Activated T-cell treated with anti-CD3 and anti-CD28 coated beads, Interleukin-2, amount 50 U/mL, for 72 hours (primary cell): ENCODE measurements at places on chromosomes 7 and 10.

DNA sequence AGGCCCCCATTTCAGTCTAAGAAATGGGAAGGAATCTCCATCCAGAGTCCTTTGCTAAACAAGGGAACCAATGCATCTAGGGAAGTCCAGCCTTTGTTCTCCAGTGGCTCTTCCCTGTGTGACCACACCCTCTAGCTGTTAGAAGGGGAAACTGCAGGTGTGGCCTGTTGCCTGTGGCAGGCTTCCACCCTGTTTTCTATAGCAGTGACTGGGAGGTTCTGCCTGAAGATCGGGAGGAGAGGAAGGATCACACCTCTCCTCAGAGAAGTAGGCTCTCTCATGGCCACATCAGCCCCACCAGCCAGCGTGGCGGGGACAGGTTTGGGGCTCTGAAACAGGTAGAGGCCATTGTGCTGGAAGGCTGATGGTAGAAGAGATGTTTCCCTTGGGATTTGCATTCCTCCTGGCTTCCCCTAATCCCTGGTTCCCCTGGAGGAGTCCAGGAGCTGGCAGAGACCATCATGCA is 47.7 kb upstream of the TRIM8 start:
- DNase-seq = peak; percentile 20

GRCh38 chr10:58435297-58435985 is 50.2 kb downstream of the TFAM start:
- DNase-seq = peak; percentile 21

- DNase-seq = no peak
Observed at GRCh38 chr7:25928549-25929330, 223.3 kb upstream of the NFE2L3 start.

DNA sequence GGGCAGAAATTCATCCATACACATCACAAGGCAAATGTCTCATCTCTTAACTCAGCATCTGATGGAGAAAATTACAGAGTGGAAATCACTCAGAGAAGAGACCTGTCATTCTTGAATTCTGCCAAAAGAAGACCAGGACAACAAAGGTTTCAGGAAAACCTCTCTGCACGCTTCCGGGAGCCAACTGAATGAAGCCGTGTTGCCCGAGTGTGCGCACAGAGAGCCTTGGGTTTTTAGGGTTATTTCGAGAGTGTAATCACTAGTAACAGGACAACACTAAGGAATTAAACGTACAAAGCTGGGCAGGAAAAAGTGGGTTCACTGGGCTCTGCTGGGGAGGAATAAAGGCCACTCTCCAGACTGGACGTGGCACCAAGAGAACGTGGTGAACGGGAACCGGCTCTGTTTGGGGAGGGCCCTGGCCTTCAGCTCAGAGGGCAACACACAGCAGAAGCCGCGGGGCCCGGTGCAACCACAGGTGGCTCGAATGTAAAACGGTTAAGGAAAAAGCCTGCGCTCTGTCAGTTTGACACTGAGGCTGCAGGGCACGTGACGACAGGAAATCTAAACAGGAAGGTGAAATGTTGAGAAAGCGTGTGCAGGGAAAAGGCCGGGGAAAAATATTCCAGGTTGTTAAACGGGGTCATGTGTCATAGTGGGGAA is 331.5 kb downstream of the DNAJB6 start:
- no peak for DNase-seq

GRCh38 chr7:44259547-44260457 is 59.0 kb downstream of the YKT6 start:
- DNase-seq = no peak

DNA sequence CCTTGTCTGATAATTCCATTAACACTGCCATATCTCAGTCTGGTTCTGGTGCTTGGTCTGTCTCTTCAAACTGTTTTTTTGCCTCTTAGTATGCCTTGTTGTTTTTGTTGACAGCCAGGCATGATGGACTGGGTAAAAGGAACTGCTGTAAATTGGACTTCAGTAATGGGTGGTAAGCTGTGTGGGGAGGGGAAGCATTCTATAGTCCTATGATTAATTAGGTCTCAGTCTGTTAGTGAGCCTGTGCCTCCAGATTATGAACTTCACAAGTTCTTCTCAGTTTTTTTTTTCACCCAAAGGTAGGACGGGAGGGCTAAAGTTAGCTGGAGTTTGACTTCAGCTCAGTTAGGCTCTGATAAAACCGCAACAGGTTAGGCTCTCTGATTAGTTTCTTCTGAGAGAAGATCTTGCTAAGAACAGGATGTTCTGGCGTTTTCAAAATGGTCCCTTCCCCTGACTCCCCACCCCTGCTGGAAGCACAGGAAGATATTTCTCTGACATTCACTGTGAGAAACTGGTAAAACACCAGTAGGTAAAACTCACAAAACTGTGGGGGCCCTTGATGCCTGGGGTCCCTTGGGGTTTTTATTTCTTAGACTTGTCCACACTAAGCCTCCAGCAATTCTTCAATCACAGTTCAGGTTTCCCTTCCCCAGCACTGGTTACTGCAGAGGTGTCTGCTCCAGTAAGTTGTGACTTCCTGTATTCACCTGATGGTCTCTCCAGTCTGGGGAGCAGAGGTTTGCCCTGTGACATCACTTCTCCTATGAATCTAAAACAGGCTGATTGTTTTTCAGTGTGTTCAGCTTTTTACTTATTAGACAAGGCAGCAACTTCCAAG is 43.3 kb upstream of the CCDC71L start:
- DNase-seq = no peak

DNA sequence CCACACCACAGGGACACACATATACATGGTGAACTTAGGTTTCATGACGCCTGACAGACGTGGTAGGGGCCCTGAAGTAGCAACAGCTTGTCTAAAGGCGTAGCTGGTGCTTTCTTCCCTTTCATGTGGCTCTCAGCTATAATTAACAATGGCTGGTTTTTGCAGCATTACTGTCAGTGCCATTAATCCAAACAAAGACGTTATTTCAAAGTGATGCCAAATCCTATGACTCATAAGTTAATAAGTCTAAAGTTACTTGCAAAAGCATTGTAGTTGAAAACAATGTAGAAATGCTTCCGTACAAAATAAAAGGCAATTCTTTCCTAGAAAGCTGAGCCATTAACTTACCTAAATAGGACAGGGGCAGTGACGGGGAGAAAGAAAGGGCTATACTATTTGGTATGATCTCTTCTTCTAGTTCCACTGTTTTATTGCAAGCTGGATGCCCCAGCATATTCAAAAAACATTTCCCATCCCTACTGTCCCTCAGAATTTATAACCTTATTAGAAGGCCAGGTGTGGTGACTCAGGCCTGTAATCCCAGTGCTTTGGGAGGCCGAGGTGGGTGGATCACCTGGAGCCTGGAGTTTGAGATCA is 105.4 kb downstream of the ODAD2 start:
- no peak for DNase-seq

GRCh38 chr10:6027929-6028328 is 34.2 kb downstream of the IL2RA start:
- DNase-seq = no peak
